ENCODE measurements at places on chromosomes 5 and 9. TPM values are rescaled to one million over a fixed set of nuclear protein-coding genes. Genes with fewer than 3 reads are reported as not detected.

DBH gene
- total RNA-seq: 16.7 TPM

DNA sequence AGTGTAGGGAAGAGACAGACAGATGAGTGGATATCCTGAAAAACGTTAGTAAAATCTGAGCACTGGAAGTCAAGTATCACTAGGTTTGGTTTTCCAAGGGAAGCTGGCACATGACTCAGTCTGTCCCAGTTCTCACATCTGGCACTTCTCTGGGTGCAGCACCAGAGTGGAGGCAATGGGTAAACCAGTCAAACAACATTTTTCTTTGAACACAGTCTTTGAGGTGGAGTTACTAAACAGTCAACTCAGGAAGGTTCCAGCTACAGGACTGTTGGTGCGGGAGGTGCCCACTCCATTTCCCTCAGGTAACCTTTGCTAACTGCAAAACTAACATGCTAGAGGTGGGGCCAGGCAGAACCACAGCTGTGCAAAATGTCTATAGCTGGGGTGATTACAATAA is 301.4 kb upstream of the RFX3 start:
- no peak for DNase-seq

C9orf153 gene
- total RNA-seq: 0.15 TPM

GRCh38 chr9:130770679-130771442 is 64.2 kb upstream of the ABL1 start:
- DNase-seq: no peak

GRCh38 chr9:106487266-106487665 is 375.7 kb upstream of the ZNF462 start:
- DNase-seq: no peak

GRCh38 chr5:15300141-15300540 is 199.8 kb upstream of the FBXL7 start:
- DNase-seq: no peak

PRRT1B gene
- total RNA-seq: 8.5 TPM

DNA sequence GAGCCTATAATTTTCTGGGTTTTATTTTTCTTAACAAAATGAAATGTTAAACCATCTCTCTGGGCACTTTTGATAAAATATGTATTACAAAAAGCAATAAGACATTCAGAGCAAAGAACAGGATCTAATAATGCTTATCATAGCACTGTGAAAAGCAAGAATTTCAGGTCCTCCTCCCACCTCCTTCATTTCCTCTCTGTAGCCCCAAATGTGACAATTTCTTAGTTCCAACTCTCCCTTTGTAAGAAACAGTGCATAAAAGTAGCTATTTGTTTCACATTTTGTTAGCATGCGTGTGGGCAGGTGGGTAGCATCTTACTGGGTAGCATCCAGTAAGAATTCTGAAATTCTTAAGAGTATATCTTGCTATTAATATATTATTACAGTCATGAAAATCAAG is 130.9 kb upstream of the RASA1 start:
- no peak for DNase-seq

DNA sequence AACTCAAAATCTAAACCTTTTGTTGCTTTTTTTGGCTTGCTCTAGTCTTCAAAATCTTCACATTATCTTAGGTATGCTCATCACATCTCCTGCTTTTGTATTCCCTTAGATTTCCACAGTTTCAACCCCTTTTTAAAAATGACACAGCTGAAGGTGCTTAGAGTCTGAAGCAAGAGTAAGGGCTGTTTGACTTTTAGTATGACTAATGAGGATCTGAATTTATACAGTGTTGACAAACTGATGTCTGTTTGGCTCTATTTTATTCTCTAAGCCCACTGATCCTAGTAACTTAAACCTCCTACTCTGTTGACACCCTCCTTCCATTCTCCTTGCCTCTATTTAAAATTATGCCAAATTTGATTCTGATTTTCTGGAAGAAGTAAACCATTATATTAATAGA is 200.1 kb downstream of the MCTP1 start:
- no peak for DNase-seq

GRCh38 chr5:22844636-22845035 is 8.5 kb downstream of the CDH12 start:
- DNase-seq: no peak

GRCh38 chr5:174235221-174236011 is 189.9 kb downstream of the NSG2 start:
- no peak for DNase-seq

Measured in left lobe of liver (tissue), 2 donors.